ENCODE measurements at places on chromosomes 1 and 21. TPM values are rescaled to one million over a fixed set of nuclear protein-coding genes. Genes with fewer than 3 reads are reported as not detected.

DNA sequence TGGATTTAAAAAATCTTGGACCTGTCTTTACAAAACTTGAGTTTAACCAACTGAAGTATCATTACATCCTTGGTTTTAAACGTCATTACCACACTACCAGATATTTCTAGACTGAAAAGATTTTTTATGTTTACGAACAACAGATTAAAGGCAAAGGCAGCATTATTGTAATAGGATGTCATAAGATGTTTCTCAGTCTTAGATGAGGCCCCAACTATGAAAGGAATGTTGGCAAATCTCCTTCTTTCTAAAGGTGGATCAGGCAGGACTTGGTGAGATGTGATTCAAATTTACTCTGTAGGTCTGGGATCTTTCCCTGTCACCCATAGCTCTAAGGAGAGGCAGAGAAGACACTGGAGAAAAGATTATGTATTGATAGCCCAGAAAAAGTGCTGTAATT is 417.9 kb downstream of the PTBP2 start:
- no peak for DNase-seq

GRCh38 chr1:207748737-207749528 is 2.9 kb upstream of the CD46 start:
- DNase-seq: peak; percentile 75

DNA sequence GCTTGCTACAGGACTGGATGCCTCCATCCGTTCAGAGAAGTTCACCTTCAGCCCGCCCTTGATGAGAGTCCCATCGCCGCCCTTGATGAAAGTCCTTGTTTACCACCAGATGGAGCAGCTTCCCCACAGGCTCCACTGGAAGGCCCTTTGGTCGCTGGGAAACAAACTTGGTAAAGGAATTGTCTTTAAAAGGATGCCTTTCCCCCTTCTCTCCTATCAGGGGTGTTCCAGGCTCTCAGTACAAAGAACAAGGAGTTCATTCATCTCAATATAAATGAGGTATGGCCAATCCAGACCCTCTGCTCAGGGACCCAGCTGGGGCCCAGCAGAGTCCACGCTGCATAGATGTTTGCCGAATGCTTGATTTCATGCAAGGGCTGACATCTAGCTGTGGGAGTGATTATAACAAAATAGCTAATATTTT is 50.8 kb downstream of the CAPN9 start:
- peak; percentile 86 for DNase-seq

- DNase-seq: no peak
These were observed 35.5 kb downstream of the ZBTB17 start for GRCh38 chr1:15940110-15941043.

- no peak for DNase-seq
These were observed 47.6 kb downstream of the MATN1 start for GRCh38 chr1:30675761-30676160.

DNA sequence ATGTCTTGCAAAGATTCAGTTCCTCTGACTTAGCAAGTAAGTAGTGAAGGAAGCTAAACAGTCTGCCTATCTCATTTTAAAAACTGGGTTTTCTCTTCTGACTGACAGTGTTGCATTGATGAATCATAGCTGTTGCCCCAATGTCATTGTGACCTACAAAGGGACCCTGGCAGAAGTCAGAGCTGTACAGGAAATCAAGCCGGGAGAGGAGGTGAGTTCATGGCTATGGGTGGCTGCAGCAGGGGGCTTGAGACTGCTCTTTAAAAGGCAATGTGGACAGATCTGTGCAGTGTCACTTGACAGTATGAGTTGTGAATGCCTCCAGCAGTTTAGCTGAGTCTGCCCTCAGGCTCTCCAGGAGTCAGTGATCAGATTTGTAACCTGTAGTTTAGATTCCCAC is 46.6 kb downstream of the SMYD2 start:
- DNase-seq: no peak

GRCh38 chr1:48182439-48182838 is 40.1 kb upstream of the SLC5A9 start:
- no peak for DNase-seq

- DNase-seq: no peak
These were observed 128.8 kb downstream of the ADSS2 start for GRCh38 chr1:244322791-244323521.

- DNase-seq: no peak
These were observed 27.7 kb downstream of the IL12RB2 start for GRCh38 chr1:67335411-67335810.

- no peak for DNase-seq
These were observed 202.9 kb downstream of the MATN1 start for GRCh38 chr1:30520476-30520875.

DNA sequence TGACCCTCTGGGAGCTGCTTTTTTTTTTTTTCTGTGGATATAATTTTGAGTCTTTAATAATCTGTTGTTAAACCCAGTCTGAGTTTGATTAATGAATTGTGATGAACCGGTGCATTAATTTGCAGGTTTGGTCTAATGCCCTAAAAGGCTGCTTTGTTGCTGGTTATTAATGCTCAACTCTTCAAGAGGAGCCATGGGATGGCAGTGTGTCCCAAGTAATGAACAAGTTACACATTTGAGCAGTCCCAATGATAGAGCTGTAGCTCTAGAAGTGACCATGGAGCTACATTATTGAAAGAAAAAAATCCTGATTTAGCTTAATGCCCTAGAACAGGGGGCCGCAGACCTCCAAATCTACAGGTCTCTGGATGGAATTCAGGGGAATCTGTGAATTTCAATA is 53.1 kb downstream of the RWDD3 start:
- no peak for DNase-seq

GRCh38 chr1:178092878-178093493 is 918 bp upstream of the RASAL2 start:
- peak; percentile 61 for DNase-seq

DNA sequence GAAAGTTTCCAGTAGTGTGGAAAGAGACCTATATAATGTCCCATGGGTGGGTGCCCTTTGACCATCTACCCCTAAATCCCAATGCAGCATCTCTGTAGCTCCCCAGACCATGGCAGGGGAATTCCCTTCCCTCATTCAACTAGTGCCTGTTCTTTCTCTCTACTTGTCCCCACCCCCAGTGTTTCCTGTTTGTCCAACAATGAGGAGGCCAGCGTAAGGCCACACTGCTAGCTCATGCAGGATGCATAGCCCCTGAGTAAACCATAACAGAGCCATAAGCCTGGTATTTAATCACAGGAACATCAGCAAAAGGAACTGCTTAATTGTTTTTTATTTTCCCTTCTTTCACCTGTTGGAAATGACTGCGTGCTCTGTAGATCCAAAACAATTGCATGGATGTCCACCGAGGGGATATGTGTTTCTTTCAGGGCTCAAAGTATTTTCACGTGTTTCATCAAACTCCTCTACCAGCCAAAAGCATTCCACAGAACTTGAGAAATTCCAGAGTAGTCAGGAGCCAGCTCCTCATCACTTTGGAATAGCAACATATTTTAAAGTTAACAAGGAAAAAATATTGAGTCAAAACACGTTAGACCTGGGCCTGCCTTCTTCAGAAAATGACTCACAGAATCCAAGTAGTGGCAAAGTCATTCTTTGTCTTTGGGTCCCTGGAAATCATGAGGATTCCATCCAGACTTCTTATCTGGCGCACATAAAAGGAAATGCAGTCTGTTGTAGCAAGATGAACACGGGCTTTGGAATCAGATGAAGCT is 162.5 kb upstream of the SGIP1 start:
- no peak for DNase-seq

DNA sequence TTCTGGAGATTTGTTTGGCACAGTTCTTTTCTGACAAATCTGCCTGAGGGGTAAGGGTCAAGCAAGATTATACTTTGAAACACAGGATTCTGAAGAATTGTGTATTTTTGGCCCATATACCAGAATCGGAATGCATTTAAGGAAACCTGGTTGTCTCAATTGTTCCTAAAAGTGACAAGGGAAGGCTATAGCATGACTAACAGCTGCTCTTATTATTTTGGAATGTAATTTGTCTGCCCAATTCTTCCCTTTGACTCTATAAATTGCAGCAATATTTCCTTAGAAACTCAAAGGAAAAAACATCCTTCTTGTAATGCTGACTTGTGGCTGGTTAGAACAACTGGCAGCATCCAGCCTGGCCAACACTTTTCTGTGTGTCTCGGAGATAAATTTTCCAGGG is 15.8 kb upstream of the VCAM1 start:
- no peak for DNase-seq

DNA sequence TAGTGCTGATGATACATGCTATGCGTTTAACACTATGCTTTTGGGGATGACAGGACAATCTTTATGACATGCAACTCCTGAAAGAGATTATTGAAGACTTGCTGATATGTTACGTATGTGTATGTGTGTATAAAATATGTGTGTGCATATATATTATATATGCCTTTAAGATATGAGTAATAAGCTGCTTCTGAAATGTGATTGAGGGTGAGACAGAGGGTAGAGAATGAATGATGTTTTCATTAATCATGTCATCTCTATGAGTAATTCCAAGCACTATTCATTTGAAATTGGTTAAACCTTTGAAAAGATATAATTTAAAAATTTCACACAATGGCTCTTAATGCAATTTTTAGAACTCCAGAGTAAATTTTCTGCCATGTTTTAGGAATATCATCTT is 5.8 kb downstream of the BCL9 start:
- no peak for DNase-seq

- no peak for DNase-seq
These were observed 12.2 kb downstream of the AKIRIN1 start for GRCh38 chr1:39003281-39003680.

DNA sequence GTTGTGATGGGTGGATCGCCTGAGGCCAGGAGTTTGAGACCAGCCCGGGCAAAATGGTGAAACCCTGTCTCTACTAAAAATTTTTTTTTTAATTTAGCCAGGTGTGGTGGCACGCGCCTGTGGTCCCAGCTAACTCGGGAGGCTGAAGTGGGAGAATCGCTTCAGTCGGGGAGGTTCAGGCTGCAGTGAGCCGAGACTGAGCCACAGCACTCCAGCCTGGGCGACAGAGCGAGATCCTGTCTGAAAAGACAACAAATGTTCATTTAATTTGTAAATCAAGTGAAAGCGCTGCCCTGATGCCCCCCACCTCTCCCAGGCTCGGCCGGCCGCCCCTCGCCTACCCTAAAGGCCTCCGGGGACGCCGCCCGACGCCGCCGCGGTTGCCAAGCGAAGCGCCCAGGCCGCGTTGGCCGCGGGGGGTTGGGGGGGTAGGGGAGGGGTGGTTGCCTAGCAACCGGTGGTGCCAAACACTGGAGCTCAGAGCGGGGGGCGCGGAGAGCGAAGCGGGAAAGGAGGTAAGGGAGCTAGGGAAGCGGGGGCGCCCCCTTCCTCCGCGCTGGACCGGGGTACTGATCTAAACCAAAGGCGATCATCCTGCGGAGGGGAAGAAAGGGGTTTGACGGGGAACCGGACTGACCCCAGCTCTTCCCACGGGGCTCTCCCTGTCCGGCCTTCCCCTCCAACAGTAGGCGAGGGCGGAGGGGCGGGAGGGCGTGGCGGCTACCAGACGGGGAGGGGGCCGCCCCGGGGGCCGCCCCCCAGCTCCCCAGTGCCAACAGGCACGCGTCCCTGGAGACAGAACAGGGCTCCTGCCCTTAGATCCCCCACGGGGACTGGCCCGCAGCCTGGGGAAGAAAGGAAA is at the start of gene TEKT2:
TSS of gene TEKT2 (plus strand) at position 460 of the 862 bp plus-strand sequence. CDS start 828 bp downstream, outside the sequence.
- DNase-seq: peak; percentile 86

GRCh38 chr1:201224666-201225370 is 34.2 kb downstream of the IGFN1 start:
- no peak for DNase-seq

- no peak for DNase-seq
These were observed 2.6 kb downstream of the CHD1L start for GRCh38 chr1:147245129-147245528.

GRCh38 chr1:9621032-9621431 is 30.5 kb upstream of the PIK3CD start:
- no peak for DNase-seq

GRCh38 chr21:42568376-42568775 is 54.7 kb downstream of the SLC37A1 start:
- no peak for DNase-seq

DNA sequence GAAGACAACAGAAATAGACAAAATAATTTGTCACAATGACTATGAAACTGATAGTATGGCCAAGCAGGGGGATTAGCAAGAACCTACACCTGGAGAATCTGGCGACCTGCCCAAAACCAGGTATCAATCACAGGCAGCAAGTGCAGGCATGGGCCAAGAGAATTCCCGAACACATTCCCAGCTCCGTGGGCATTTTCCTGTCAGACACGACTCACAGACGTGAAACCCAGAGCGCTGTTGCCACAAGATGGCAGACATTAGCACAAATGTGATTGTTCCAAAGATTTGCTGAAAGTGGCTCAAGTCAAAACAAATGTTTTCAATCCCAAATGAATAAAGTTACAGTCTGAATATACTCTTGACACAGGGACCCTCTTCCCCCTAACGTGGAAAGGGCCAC is 36.8 kb downstream of the HLCS start:
- peak; percentile 11 for DNase-seq

DNA sequence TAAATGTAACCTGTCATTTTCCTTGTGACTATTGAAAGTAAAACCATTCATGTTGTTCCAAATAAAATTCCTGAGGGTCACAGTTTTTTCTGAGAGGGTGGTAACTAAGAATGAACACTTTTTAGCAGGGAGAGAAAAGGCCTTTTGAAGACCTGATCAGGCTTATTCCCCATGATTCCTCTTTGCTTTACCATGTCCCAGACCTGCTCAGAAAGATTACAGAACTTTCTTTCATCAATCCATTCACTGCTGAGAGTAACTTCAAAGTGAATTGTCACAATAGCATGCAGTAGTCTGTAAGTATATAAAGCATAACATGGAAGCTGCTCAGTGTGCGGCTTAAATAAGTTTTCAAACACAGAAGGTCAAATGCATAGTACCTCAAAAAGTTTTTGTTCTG is 201.5 kb upstream of the COL11A1 start:
- DNase-seq: no peak

- no peak for DNase-seq
These were observed 20.6 kb upstream of the ELOA start for GRCh38 chr1:23722652-23723051.

- DNase-seq: no peak
These were observed 46.5 kb upstream of the PRELP start for GRCh38 chr1:203428981-203429599.

GRCh38 chr1:161313554-161314200 is 504 bp upstream of the SDHC start:
- peak; percentile 56 for DNase-seq

Gene MRPS6
- 32.6 TPM for total RNA-seq

Gene TSEN15
- 43.9 TPM for total RNA-seq

Gene RSBN1
- 16.6 TPM for total RNA-seq

Gene GFI1
- total RNA-seq: 3.2 TPM

Gene CFHR3
- 0.99 TPM for total RNA-seq

Gene TMPRSS15
- not detected for total RNA-seq

Gene SEMA6C
- total RNA-seq: 11.2 TPM

Gene OXCT2
- 4.3 TPM for total RNA-seq

Gene NPR1
- not detected for total RNA-seq
